PC-9 (cell line): ENCODE measurements at places on chromosomes 4 and X. TPM values are rescaled to one million over a fixed set of nuclear protein-coding genes. Genes with fewer than 3 reads are reported as not detected.

GRCh38 chr4:99351487-99351886 is 1.1 kb downstream of the ADH1C start:
- DNase-seq, result no peak
- H3K27me3 ChIP-seq, result no peaks in the 10 kb centered on the region
- no peak overlapping the region for H3K4me3 ChIP-seq
- H3K36me3 ChIP-seq, result no peaks in the 10 kb centered on the region
- no peak overlapping the region for H3K27ac ChIP-seq
- H3K4me1 ChIP-seq, result peaks cover 7% of the 10 kb centered on the region

DNA sequence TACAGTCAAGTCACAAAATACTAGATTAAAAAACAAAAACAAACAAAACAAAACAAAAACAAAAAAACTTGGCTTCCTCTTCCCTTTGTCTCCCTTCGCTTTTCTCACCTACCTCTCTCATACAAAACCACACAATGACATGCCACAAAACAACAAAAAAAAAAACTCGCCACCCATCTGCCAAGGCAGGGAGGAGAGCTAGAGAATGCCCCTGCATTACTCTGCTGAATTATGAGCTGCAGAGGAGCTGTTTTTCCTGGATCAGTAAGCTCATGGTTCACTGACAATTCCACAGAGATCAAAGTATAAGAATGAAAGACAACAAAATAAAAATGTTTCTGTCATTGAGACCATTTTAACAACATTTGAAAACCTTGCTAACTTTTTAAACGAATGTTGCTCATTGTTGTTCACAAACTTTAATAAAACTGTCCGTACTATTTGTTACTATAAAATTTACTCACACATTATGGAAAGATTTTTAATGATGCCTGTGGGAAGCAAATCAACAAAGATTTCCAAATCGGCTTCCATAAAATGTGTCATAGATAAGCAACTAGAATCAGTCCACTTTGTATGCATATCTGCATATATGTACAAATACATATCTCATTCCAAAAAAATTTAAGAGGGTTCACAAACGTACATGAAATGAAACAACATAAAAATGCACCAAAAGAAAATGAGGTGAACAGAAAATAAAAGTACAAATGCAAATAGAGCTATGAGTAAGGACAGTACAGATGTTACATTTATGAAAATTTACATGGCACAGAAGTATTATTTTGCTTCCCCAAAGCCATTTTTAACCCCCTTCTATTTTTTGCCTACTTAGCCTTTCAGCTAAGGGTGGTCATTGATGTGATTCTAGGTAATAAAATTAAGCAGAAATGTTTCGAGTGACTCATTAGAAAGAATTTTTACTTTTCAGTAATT is 252.4 kb upstream of the FAT4 start:
- no peak for DNase-seq
- no peaks in the 10 kb centered on the region for H3K27me3 ChIP-seq
- no peak overlapping the region for H3K4me3 ChIP-seq
- no peak overlapping the region for H3K27ac ChIP-seq

DNA sequence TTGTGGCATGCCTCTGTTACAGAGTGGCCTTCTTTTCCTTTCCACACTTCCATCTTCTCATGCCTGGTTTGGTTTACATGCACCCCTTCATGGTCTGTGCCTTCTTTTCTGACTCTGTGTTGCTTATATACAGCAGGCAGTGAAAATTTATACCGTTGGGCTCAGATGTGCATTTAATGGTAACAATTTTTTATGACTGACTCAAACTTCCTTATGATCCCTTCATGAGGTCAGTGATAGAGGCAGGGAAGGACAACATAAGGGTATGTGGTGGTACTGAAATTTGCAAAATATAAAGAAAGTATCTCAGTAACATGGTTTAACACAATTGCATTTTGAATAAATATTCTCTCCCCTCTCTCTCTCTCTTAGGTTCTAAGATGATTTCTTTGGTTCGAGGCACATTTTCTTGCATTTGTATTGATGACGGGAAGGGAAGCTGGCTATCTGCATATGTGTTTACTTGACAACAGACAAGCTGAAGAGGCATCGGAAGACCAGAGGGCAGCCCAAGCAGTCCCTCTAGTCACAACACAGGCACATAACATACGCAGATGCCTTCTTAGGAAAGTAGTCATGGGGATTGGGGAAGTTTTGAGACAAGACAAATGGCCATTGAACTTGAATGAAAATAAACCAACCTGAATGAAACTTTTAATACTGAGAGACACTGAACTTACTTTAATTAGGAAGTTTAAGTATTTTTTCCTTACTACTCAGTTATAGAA is 163.3 kb upstream of the LEF1 start:
- no peak overlapping the region for H3K27ac ChIP-seq
- no peaks in the 10 kb centered on the region for H3K4me1 ChIP-seq
- H3K36me3 ChIP-seq, result no peaks in the 10 kb centered on the region
- H3K4me3 ChIP-seq, result no peak overlapping the region
- no peaks in the 10 kb centered on the region for H3K27me3 ChIP-seq

GRCh38 chrX:17520016-17520615 is 145.1 kb downstream of the NHS start:
- H3K27ac ChIP-seq, result no peak overlapping the region
- H3K36me3 ChIP-seq, result no peaks in the 10 kb centered on the region
- peaks cover 16% of the 10 kb centered on the region for H3K4me1 ChIP-seq
- DNase-seq, result no peak
- H3K27me3 ChIP-seq, result no peaks in the 10 kb centered on the region
- H3K4me3 ChIP-seq, result no peak overlapping the region

The FRMPD4 gene
- not detected in 2 replicates for total RNA-seq
